Aorta (tissue), 5 donors: ENCODE measurements at places on chromosomes 5 and 9. TPM values are rescaled to one million over a fixed set of nuclear protein-coding genes. Genes with fewer than 3 reads are reported as not detected.

The PCDHGC5 gene
- total RNA-seq, result 6.3 TPM

The DBH gene
- total RNA-seq, result not detected

The C1QTNF3 gene
- total RNA-seq, result 38.8 TPM

The CFAP90 gene
- not detected for total RNA-seq

The TMEM252 gene
- total RNA-seq, result not detected

The LCN15 gene
- not detected for total RNA-seq

The SLC4A9 gene
- not detected for total RNA-seq

The DNAH5 gene
- total RNA-seq, result 0.57 TPM

The SGCD gene
- 129 TPM for total RNA-seq

The SHOC1 gene
- total RNA-seq, result 0.15 TPM

The ENG gene
- total RNA-seq, result 538 TPM

The NUTM2G gene
- total RNA-seq, result not detected

The ZNF618 gene
- 17.3 TPM for total RNA-seq

The SEMA5A gene
- total RNA-seq, result 14.7 TPM
